Esophagus muscularis mucosa (tissue), 4 donors: ENCODE measurements at places on chromosomes 4 and X. TPM values are rescaled to one million over a fixed set of nuclear protein-coding genes. Genes with fewer than 3 reads are reported as not detected.
A peak's percentile ranks its signal among the peaks of the same experiment; 100 is the strongest.

GRCh38 chr4:141371206-141371605 is 150.5 kb downstream of the ZNF330 start:
- no peaks in the 10 kb centered on the region for H3K36me3 ChIP-seq
- no peak overlapping the region for H3K4me3 ChIP-seq
- no peak overlapping the region for H3K27ac ChIP-seq
- no peak for DNase-seq
- H3K27me3 ChIP-seq: no peaks in the 10 kb centered on the region

DNA sequence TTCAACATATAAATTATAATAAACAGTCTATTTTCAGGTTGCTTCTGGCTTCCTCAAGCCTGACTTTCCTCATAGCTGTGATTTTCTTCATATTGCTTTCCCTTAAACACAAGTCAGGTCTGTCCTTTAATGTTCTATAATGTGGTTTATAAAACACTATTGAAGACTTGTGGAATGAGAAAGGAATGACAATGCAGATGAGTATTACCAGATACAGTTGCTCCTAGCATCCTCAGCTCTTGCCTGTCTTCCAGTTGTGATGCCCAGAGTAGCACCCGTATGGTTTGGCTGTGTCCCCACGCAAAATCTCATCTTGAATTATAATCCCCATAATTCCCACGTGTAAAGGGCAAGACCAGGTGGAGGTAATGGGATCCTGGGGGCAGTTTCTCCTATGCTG is 265.7 kb upstream of the BOD1L1 start:
- H3K4me1 ChIP-seq: no peaks in the 10 kb centered on the region
- H3K27me3 ChIP-seq: no peaks in the 10 kb centered on the region
- no peaks in the 10 kb centered on the region for H3K36me3 ChIP-seq
- H3K4me3 ChIP-seq: no peak overlapping the region
- no peak for DNase-seq

ZCCHC18 gene
- total RNA-seq: 1.5 TPM

- no peaks in the 10 kb centered on the region for H3K36me3 ChIP-seq
- H3K4me1 ChIP-seq: peaks cover 65% of the 10 kb centered on the region
Observed at GRCh38 chr4:147846318-147847155, 114.6 kb downstream of the ARHGAP10 start.

DNA sequence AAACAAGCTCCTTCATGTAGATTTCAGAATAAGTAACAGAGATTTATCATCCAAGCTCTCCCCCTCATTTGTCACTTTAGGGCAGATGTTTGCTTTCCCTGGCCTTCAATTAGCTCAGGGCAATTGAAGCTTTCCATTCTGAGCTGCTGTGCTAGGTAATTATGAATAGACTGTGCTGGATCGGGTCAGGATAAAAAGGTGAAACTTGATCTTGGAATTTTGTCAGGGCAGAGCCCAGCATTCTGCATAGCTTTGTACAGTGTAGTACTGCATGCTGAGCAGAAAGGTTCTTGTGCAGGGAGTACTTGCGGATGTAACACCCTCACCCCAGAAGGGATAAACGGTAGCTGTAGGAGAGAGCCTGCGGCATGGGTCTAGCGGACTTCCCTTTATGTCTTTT is 64.0 kb upstream of the CLDN34 start:
- H3K36me3 ChIP-seq: no peaks in the 10 kb centered on the region
- no peak overlapping the region for H3K4me3 ChIP-seq
- H3K27me3 ChIP-seq: no peaks in the 10 kb centered on the region
- H3K27ac ChIP-seq: no peak overlapping the region

DNA sequence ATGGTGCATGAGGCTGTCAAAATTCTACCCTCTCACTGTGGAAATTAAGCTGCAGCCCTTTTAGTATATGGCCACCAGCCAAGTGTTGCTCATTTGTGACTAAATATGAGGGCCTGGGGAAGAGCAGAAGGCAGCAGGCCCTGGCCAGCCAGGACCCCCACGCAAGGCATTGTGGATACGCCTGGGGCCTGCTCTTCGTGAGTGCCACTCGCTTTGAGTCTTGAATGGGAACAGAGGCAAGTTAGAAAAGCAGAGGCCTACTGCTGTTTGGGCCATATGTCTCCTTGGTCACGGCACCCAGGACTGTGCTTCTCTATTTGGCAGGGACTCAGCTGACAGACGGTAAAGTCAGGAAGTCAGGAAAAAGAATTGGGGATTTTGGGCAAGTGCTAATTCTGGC is 10.9 kb downstream of the RTL5 start:
- no peaks in the 10 kb centered on the region for H3K36me3 ChIP-seq
- H3K27me3 ChIP-seq: no peaks in the 10 kb centered on the region
- H3K27ac ChIP-seq: peak overlapping the region; percentile 83
- H3K4me1 ChIP-seq: peaks cover 29% of the 10 kb centered on the region
- H3K4me3 ChIP-seq: no peak overlapping the region

DNA sequence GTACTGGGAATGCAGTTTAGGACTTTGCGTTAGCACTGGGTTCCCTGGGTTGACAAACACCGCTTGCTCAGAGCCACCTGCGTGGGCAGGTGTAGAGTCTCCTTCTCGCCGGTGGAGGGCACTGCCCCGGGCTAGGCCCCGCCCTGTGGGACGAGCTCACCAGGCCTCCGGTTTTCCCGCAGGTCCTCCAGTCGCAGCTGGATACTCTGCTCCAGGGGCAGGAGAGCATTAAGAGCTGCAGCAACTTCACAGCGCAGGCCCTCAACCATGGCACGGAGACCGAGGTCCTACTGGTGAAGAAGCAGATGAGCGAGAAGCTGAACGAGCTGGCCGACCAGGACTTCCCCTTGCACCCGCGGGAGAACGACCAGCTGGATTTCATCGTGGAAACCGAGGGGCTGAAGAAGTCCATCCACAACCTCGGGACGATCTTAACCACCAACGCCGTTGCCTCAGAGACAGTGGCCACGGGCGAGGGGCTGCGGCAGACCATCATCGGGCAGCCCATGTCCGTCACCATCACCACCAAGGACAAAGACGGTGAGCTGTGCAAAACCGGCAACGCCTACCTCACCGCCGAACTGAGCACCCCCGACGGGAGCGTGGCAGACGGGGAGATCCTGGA is 49.2 kb upstream of the MND1 start:
- H3K4me3 ChIP-seq: no peak overlapping the region
- peaks cover 27% of the 10 kb centered on the region for H3K4me1 ChIP-seq
- no peak overlapping the region for H3K27ac ChIP-seq
- DNase-seq: peak; percentile 47
- H3K27me3 ChIP-seq: no peaks in the 10 kb centered on the region
- peaks cover 4% of the 10 kb centered on the region for H3K36me3 ChIP-seq

ZNF732 gene
- total RNA-seq: not detected

DNA sequence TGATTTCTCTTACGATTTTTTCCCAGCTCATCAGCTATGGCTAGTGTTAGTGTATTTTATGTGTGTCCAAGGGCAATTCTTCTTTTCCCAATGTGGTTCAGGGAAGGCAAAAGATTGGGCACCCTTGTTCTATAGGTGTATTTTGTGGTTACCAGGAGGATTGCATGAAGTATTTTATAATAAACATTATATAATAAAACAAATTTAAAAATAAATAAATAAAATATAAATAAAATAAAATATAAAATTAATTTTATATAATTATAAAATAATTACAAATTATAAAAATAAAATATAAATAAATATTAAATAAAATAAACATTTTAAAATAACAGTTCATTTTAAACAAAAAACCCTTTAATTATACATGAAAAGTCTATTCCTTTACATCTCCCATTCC is 35.6 kb upstream of the UGT2B10 start:
- H3K36me3 ChIP-seq: no peaks in the 10 kb centered on the region
- no peak overlapping the region for H3K27ac ChIP-seq
- no peaks in the 10 kb centered on the region for H3K27me3 ChIP-seq
- H3K4me3 ChIP-seq: no peak overlapping the region

DNA sequence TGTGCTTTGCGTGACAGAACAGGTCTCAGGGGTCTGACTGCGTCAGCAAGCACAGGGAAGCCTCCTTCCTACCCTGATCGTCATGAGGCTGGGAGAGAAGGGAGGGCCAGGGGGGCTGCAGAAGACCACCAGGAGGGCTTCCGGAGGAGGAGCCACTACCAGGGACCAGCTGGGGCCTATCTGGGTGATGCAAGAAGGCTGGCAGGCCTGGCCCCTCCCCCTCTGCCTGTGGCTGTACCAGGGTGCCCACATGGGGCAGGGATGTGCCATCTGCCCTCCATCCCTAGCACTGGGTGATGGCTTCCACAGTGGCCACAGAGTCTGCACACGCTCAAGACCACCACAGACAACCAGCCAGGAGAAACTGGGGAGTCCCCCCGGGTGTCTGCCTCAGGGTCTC is 116.4 kb upstream of the NKX1-1 start:
- no peak for DNase-seq
- no peak overlapping the region for H3K4me3 ChIP-seq
- no peaks in the 10 kb centered on the region for H3K36me3 ChIP-seq
- H3K27ac ChIP-seq: no peak overlapping the region

ETDB gene
- not detected for total RNA-seq

TBC1D8B gene
- 5.0 TPM for total RNA-seq

DNA sequence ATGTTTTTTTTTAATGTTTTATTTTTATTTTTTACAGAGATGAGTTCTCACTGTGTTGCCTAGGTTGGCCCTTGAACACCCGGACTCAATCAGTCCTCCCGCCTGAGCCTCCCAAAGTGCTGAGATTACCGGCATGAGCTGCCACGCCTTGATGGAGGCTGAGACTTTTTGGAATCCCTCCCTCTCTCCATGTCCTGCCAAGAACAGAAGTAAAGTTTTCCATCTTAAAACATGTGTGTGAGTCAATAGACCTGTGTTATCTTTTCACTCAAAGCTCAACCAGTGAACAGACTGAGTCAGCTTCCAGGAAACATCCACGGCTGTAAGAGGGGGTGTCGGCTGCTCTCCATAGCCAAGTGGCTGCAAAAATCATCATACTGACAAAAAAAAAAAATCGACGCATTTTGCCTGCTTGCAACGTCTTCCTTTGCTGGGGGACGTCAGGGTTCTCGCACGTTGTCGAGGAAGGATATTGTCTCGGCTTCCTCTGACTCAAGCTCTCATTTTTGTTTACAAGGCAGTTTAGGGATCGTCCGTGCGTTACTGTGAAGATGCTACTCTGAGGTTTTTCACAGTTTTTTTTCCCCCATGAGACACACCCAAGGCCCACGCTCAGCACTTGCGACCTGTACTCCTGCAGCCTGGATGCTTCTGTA is 10.0 kb upstream of the ASMTL start:
- H3K27me3 ChIP-seq: peaks cover 48% of the 10 kb centered on the region
- peak overlapping the region; percentile 7 for H3K27ac ChIP-seq
- H3K36me3 ChIP-seq: no peaks in the 10 kb centered on the region
- no peaks in the 10 kb centered on the region for H3K4me1 ChIP-seq

GRCh38 chrX:69176053-69176452 is 10.8 kb upstream of the PJA1 start:
- H3K4me1 ChIP-seq: no peaks in the 10 kb centered on the region
- no peaks in the 10 kb centered on the region for H3K27me3 ChIP-seq
- peak; percentile 1 for DNase-seq
- no peak overlapping the region for H3K27ac ChIP-seq

DNA sequence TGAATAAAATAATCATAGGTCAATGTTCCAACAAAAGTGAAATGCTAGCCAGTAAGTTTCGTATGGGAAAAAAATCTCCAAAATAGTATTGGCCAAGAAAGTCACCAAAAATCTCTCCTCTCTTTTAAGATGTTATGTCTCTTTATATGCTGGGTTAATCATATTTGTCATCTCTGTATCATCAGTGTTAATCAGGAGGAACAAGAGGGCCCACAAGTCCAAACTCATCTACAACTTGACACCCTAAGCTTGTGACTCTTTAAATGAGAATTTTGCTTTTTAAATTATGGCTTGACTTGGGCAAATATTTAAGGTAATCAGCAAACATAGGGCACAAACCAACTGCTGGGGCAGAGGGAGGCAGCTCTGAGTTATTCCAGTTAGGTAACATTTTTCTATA is 75.5 kb downstream of the AMMECR1 start:
- no peaks in the 10 kb centered on the region for H3K4me1 ChIP-seq
- H3K4me3 ChIP-seq: no peak overlapping the region
- no peaks in the 10 kb centered on the region for H3K27me3 ChIP-seq
- no peaks in the 10 kb centered on the region for H3K36me3 ChIP-seq

DNA sequence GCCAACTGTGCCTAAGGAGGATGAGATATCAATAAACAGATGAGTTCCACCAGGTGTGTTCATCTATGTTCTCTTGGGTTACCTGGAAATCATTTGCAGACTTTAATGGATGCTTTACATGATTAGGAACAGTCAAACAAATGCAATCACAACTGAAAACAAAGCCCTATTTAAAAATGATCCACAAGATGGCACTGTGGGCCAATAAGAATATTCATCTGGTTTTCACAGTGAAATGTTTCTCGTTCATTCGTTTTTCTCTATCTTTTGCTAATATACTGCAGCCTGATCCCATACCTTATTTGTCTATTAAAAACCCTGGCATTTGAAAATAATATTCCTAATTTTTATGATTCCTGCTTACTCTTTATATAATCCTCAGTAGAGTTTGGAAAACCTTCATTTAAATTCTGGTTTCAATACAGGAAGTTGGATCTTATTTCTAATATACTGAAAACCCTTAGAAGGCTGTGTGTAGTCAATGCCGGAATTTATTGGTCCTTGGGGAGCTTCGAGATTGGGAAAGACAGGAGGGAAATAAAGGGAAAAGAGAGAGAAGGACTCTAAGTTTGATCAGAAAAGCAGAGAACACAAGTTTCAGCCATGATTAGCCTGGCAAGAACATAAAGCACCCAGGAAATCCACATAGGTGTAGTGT is 63.8 kb upstream of the TAPT1 start:
- DNase-seq: no peak
- H3K36me3 ChIP-seq: no peaks in the 10 kb centered on the region
- no peak overlapping the region for H3K4me3 ChIP-seq
- H3K27ac ChIP-seq: no peak overlapping the region
- no peaks in the 10 kb centered on the region for H3K27me3 ChIP-seq

DNA sequence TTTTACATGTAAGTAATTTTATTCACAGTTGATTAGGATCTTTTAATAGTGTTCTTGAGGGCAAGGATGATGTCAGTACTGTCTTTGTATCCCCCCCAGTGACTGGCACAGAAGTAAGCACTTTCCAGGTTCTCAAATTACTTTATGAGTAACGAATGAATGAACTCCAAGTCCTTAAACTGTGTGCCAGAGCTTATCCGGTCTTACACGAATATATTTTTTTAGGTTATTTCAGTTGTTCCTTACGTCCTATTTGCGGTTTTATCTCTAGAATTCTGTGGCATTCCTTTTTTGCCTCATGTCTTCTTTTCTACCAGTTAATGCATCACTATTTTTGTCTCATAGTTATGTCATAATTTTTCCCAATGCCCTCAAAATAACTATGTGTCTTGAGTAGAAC is 106.9 kb upstream of the MID1IP1 start:
- no peak overlapping the region for H3K4me3 ChIP-seq
- no peaks in the 10 kb centered on the region for H3K27me3 ChIP-seq
- H3K4me1 ChIP-seq: no peaks in the 10 kb centered on the region
- DNase-seq: no peak
- no peaks in the 10 kb centered on the region for H3K36me3 ChIP-seq
- no peak overlapping the region for H3K27ac ChIP-seq

SYP gene
- total RNA-seq: 5.6 TPM

DNA sequence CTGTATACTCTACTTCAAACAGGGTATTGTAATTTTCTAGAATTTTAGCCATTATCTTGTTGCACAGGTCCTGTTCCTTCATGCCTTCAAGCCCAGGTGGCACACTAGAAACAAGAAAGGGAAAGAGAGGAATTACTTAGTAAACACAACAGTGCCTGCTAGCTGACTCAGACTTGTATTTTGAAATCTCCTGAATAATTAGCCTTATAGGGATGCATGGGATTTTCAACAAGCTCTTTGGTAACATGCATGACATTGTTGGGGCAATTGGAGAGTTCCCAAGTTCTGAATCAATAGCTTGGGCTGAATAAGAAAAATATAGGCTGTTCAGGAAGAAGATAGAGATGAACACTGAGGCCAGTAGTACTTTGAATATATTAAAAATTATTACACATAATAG is 118.8 kb downstream of the FAM13A start:
- no peaks in the 10 kb centered on the region for H3K4me1 ChIP-seq
- H3K4me3 ChIP-seq: no peak overlapping the region
- DNase-seq: no peak
- no peak overlapping the region for H3K27ac ChIP-seq
- no peaks in the 10 kb centered on the region for H3K27me3 ChIP-seq
- no peaks in the 10 kb centered on the region for H3K36me3 ChIP-seq
